Suppressor macrophage treated with lipopolysaccharide for 1 hour (primary cell): ENCODE measurements at places on chromosomes 5 and 9.

- no peak for DNase-seq
Measured at GRCh38 chr9:69516353-69517322, 155.5 kb downstream of the APBA1 start.

DNA sequence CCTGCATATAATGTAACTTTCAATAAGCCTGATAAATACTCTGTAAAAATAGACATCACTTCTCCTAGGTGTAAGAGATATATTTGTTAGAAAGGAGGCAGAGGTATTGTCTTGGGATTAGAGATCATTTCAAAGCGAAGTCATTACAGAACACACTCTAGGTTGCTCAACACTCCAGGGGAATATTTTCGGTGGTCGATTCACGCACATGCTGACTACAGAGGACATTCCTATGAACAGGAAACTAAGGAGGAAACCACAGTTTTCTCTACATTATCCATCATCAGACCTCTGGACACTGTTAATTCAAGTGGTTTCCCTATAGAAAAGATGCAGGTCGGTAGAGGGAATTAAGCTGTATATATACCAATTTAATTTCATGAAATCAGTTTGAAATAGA is 370.0 kb downstream of the NDUFS4 start:
- DNase-seq: no peak

DNA sequence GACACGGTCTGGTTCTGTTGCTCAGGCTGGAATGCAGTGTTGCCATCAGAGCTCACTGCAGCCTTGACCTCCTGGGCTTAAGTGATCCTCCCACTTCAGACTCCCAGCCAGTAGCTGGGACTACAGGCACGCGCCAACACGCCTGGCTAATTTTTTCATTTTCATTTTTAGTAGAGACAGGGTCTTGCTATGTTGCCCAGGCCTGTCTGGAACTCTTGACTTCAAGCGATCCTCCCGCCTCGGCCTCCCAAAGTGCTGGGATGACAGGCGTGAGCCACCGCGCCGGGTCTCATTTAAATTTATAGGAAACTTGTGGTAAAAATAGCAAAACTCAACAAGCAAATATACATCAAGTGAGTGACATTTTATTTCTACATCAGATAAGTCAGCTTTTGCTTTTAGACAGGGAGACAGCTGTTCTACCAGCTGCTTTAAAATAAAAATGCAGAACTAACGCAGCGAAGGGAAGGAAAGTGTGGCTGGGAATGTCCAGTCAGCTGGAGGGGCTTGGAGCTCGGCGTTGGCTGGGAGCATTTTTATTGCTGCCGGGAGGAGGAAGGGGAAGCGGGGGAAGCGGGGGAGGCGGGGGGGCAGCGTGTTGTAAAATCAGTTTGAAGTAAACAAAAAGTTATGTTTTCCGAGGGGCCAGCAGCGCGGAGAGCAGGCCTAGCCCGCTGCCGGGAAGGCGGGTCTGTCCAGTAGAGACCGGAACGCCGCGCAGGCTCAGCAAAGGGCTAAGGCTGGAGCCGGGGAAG is 707 bp upstream of the ZFYVE16 start:
- DNase-seq: peak; percentile 92

DNA sequence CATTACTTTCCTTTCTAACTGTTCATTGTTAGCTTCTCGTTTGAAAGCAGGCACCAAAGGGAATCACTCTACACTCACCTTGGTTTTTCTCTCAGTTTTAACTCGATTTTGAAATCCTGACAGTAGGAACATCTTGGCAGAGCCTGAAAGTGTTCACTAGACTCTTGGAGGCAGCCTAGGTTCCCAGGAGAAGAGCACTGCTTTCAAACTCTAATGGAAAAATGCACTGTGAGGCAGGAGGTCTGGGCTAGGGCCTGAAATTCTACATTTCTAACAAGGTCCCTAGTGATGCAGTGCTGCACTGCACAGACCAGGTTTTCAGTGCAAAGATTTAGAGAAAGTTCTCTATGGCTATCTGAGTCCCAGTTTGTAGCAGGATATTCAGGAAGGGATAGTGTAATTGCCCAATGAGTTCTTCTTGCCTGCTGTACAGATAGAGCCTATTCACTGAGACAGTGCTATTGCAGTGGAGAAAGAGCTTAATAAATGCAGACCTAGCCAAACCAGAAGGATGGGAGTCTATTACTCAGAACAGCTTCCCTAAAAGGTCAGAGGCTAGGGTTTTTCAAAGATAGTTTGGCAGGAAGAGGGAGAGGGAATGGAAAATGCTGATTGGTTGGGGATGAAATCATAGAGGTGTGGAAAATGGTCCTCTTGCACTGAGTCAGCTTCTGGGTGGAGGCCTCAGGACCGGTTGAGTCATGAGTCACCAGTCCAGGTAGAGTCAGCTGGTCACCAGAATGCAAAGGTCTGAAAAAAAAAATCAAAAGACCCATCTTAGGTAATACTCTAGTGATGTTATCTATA is 153.9 kb downstream of the GPBP1 start:
- peak; percentile 29 for DNase-seq

DNA sequence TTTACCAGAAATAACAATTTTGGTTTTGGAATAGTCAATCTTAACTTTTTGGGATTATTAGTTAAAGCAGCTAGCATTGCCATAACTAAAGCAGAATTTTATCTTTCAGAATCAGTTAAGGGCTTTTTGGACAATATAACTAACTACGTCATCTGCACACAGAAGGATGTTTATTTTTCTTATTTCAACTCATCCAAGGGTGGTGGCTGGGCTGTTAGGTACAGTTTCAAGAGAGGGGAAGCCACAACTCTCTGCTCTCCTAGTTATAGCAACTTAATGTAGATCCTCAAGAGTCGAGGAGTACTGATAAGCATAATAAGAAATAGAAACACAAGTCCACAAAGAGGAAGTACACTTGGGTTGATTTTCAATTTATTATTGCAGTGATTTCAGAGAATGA is 65.6 kb downstream of the ANKRD55 start:
- DNase-seq: no peak

DNA sequence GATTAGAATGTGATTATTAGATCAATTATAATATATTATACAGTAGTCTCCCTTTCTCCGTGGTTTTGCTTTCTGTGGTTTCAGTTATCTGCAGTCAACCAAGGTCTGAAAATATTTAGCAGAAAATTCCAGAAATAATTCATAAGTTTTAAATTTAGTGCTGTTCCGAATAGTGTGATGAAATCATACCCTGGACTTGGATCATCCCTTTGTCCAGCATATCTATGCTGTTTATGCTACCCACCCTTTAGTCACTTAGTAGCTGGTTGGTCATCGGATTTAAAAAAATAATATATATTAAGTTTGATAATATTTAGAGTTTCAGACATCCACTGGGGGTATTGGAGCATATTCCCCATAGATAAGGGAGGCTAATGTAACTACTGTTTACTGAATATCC is 19.6 kb downstream of the RMI1 start:
- no peak for DNase-seq

GRCh38 chr5:117738571-117738970 is 1163.9 kb upstream of the SEMA6A start:
- DNase-seq: no peak

DNA sequence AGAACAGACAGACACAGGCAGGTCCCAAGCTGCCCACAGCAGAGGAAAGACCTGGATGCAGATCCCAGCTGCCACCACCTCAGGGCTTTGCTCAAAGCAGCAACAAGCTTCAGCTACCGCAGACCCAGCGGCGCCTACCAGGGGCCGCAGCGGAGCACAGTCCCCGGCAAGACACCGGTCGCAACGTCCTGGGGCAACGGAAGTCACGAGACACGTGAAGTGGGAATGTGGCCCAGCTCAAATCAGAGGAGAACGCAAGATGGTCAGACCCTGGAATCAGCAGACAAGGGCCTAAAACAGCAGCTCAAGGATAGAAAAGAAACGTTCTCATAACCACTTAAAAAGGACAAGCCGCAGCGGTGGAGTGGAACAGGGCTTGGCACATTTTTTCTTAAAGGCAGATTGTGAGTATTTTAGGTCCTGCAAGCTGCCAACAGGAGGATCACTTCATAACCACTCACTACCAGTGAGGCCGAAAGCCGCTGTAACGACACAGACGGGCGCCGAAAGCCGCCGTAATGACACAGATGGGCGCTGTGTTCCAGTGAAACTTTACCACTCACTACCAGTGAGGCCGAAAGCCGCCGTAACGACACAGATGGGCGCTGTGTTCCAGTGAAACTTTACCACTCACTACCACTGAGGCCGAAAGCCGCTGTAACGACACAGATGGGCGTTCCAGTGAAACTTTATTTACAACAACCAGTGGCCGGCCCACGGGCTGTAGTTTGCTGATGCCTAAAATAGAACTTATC is 21.7 kb downstream of the SLC9A3 start:
- DNase-seq: no peak

GRCh38 chr9:108423433-108423832 is 432.4 kb downstream of the ACTL7B start:
- DNase-seq: no peak

GRCh38 chr5:179805529-179806249 is 977 bp downstream of the MGAT4B start:
- peak; percentile 70 for DNase-seq

- no peak for DNase-seq
Measured at GRCh38 chr9:127809540-127810377, 7.1 kb downstream of the FPGS start.

DNA sequence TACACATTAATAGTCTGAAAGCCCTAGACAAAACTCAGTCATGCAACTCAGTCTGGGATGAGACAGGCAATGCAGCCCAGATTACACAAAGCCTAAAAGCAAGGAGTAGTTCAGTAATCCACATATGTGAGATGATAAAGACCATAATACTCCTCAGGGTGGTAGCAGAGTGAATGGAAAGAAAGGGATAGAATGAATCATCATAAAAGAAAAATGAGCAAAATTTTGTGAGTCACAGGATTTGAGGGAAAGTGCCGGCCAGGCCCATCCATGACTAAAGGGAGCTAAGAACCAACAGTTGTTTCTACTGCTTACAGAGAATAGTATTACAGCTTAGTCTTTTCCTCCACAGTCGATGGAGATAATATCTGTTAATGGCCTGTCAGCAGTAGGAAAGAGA is 90.0 kb upstream of the POU5F2 start:
- no peak for DNase-seq

DNA sequence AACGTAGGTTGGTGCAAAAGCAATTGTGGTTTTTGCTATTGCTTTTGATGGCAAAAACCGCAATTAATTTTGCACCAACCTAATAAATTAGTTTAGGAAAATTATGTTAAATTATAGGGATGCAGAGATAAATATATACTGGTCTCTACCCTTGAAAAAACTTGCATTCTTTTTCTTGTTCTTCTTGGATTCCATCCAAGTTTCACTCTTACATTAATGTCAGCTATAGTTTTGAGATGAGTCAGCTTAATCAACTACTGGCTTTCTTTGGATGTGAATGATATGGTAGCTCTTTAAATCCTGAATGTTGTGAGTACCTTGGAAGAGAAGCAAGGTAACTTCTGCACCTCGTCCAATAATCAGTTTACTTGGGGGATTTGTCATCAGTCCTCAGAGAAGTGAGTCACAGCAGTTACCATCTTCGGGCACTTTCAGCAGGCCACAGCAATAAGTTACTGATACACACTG is 549.0 kb upstream of the ZNF608 start:
- DNase-seq: no peak

DNA sequence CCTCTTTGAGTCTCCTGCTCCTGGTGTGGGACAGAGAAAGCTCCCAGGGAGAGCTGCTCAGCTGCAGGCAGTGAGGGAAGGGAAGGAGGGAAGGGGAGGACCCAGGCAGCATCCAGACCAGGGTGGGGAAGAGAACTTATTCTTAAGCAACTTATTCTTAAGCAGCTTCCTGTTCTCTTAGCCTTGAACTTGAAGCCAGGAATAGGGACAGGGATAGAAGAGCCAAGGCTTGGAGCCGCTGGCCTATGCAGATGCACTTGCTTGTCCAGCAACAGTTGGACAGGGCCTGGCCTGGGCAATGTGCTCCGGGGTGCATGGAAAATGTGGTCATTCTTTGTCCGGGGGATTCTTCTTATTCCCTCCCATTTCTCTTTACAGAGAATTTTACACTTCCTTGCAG is 31.4 kb upstream of the SPTLC1 start:
- no peak for DNase-seq

GRCh38 chr5:116898917-116899316 is 324.3 kb upstream of the SEMA6A start:
- DNase-seq: no peak

- DNase-seq: no peak
Measured at GRCh38 chr5:98975223-98975622, 46.4 kb upstream of the CHD1 start.

DNA sequence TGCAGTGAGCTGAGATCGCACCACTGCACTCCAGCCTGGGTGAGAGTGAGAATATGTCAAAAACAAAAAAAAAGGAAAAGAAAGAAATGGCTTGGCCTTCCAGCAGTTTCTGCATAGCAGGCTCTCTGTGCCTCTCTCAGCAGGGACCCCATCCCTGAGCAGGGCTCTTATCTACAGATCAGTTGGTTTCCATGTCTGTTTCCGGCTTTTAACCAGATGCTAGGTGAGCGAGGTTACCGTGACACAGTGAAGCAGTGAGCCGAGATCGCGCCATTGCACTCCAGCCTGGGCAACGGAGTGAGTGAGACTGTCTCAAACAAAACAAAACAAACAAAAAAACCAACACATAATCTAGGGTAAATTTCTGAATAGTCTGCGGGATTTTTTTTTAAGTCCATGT is 51.4 kb downstream of the COL5A1 start:
- DNase-seq: no peak

GRCh38 chr9:88782931-88783710 is 208.1 kb upstream of the S1PR3 start:
- no peak for DNase-seq

GRCh38 chr5:174817610-174818009 is 93.2 kb downstream of the MSX2 start:
- no peak for DNase-seq

- no peak for DNase-seq
Measured at GRCh38 chr5:26868504-26868903, 169.9 kb downstream of the CDH9 start.

DNA sequence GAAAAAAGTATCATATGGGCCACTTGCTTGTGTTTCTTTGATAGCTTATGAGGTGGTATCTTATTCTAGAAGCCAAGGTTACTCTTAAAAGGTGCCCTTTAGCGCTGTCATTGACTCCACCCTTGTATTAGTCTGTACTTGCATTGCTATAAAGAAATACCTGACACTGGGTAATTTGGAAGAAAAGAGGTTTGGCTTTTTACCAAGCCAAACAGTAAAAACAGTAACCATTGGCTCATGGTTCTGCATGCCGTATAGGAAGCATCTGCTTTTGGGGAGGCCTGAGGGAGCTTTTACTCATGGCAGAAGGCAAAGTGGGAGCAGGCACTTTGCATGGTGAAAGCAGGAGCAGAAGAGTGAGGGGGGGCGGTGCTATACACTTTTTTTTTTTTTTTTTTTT is 87.4 kb downstream of the TEK start:
- DNase-seq: no peak
